ENCODE measurements at places on chromosomes 7 and 10.

GRCh38 chr10:4125776-4126175 lies 340.8 kb upstream of the KLF6 start:
- no peak for DNase-seq

GRCh38 chr10:69377191-69377590 lies 39.5 kb downstream of the TACR2 start:
- no peak for DNase-seq

- DNase-seq = no peak
These were observed 549.4 kb upstream of the C7orf33 start for GRCh38 chr7:148041156-148041555.

DNA sequence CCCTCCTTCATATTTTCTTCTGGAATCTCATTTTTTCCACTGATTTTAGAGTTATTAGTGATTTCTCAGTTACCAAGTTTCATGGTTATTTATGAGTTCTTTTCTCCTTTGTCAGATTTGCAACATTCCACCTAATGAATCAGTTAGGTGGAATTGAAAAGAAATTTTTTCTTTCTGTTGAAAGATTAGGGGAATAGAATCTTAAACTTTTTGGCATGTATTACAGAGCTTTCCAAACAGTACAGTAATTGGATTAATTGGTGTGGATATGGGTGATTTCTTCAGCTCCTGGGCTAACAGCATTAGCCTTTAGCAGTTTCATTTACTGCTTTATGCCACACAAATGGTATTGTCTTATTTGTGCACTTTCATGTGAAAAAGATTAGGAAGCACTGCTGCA lies 17.0 kb downstream of the STAM start:
- DNase-seq = no peak

DNA sequence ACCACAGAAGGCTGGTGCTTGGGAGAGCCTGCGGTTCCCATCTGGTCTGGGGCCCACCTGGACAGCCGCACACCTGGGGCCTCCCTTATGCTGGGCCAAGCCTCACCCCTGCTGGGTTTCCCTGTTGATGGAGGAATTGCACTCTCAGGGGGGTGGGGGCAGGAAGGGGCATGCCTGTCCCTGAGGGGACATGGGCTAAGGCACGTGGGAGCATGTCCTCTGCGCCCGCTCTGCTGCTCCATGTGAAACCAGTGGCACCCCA lies 43.4 kb downstream of the OAT start:
- DNase-seq = no peak

DNA sequence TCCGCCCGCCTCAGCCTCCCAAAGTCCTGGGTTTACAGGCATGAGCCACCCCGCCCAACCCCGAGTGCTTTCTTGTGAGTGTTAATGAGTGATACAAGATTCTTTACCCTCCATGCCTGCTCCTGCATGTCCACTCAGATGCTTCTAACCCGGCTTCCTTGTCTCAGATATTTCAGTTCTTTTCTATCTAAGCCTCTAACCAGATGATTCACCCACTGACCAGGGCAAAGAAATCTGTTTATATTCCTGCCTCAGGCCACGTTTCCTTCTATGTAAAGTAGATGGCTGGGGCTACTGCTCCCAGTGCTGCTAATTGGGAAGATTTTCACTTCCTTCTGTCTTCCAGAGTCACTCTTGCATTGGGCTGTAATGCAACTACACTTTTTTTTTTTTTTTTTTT lies 395.1 kb upstream of the ANKRD30A start:
- DNase-seq = no peak

DNA sequence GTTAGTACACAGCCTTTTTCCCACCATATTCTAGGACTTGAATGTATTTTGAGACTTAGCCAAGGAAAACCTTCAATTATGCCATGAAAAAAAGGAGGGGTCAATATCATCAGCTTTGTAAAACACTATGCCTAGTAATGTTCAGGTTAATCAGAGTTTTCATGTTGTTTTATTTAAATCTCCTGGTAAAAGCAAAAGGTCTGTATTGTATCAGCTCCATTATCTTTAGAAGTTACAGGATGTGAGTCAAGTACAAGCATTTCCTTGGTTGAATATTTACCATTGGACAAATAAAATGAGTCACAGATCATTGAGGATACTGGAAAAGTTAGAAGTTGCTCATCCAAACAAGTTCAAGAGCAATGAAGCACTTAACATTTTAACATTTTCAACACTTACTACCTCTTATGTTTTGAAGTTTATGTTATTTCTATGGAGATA lies 89.9 kb upstream of the CAPZA2 start:
- no peak for DNase-seq

GRCh38 chr10:70458329-70459060 lies 17.0 kb upstream of the NODAL start:
- DNase-seq = peak; percentile 44

- DNase-seq = no peak
These were observed 65.4 kb downstream of the CDK14 start for GRCh38 chr7:90661290-90662151.

- DNase-seq = no peak
These were observed 28.7 kb downstream of the DGKI start for GRCh38 chr7:137818036-137818435.

GRCh38 chr7:148670807-148671206 lies 27.9 kb upstream of the CUL1 start:
- DNase-seq = no peak

DNA sequence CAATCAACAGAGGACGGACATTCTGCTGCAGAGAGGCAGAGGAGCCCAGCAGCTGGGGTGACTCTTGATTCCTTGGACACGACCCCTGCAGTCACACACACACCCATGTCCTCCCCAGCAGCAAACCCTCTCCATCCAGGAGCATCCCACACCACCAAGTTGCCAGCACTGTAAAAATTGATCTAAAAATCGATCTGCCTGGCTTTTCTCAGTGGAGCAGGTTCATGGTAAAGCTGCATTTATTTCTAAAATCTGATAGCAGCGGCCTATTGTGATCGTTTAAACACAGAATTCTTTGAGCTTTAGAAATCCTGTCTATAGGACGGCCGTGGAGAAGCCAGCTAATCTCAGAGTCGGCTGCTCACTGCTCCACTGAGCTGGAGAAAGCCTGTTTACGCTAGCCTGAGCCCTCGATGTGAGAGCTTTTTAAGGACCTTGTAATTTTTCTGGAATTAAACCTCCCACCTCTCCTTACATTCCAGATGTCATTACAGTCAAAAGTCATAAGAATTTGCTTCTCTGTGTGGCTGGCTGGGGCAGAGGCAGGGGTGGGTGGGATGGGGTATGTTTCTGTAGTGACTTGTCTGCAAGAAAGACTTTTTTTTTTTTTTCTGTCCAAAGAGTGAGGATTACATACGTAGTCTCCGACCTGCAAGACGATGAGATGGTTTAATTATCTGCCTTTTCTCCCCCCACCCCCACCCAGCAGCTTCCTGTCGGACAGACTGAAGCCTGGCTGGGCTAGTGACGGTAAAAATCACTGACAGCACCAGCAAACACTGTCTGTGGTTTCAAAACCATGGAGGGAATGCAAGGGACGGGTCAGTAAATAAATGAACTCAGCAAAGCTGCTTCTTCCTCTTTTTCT lies 31.6 kb downstream of the TRIM8 start:
- DNase-seq = no peak

GRCh38 chr7:148589640-148590039 lies 926 bp upstream of the C7orf33 start:
- no peak for DNase-seq

DNA sequence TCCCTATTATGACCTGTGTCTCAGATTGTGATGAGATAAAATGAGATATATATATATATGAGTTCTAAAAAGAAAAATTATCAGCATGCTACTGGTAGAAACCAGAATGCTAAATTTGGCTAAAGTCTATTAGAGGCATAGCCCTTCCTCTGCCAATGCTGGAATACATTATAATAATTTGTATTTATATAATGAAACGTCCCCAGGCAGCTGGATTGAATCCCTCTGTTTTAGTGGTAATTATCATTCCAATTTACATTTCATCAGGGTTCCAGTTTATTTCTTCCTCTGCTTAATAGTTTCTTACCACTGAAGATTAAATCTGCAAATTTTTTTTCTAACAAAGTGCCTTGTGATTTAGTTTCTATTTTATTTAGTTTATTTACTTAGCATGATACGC lies 71.8 kb upstream of the ABI1 start:
- DNase-seq = no peak

DNA sequence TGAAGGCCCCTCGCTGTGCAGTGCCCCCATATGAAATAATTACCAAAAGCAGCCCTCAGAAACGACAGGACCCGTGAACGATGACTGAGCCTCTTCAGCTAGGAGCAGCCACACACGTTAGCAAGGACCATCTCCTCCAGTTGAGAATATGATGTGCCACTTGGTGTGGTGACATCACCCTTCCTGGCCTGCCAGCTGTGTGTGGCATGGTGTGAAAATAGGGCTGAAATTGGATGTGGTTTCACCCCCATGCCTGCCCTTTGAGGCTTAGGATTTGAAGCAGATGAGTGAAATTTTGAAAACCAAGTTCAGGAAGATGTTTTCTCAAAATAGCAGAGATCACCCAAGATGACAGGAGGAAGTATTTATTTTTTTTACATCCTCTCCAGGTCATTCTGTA lies 49.1 kb upstream of the BTBD16 start:
- DNase-seq = no peak

DNA sequence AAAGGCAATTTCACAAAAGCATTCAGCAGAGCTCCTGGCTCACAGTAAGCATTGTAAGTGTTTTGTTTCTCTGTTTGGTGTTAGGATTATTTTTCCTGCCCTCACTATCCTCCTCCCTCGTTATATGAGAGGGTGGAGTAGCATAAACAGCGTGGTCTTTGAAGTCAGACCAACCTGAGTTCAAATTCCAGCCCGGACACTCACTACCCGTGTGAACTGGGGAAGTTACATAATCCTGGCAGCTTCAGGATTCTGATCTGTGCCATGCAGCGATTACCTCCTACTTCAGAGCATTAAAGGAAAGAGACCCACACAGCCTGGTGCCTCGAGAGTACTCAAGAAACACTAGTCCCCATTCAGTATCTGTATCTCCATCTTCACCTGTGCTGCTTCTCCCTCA lies 386.5 kb downstream of the INHBA start:
- no peak for DNase-seq

DNA sequence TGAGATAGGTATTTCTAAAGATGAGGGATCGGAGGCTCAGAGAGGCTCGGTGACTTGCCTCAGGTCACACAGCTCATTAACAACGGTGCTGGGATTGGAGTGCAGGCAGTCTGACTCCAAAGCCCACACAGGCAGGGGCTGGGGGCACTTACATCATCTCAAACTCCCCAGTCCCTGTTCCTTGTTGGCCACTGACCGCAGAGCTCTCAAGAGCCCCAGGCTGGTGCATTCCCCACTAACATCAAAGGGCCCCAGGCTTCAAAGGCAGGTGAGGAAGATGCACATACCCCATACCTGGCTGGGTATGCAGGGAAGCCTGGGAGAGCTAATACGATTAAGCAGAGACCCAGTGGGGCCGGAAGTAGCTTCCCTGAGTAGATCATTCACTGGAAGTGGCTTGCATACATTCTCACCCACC lies 13.7 kb upstream of the NODAL start:
- no peak for DNase-seq

DNA sequence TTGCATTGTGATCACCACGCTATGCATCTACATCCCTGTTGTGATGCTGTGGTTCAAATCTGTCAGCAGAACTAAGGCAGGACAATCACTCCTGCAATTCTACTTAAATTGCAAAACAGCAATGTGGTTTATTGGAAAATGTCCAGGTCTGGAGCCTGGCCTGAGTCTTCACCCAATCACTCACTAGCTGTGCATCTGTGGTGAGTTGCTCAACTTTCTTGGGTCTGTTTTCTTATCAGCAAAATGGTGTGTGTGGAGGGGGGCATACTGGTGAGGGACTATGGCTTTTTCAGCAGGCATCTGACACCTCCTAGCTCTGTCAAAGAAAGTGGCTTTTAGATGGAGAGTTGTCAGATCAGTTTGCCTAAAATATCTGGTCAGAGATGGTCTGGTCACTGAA lies 108.3 kb upstream of the FEZF1 start:
- no peak for DNase-seq

GRCh38 chr7:95144256-95144655 lies 180.1 kb downstream of the PON1 start:
- DNase-seq = no peak

- DNase-seq = no peak
These were observed 396.1 kb upstream of the KLF6 start for GRCh38 chr10:4181081-4181480.

DNA sequence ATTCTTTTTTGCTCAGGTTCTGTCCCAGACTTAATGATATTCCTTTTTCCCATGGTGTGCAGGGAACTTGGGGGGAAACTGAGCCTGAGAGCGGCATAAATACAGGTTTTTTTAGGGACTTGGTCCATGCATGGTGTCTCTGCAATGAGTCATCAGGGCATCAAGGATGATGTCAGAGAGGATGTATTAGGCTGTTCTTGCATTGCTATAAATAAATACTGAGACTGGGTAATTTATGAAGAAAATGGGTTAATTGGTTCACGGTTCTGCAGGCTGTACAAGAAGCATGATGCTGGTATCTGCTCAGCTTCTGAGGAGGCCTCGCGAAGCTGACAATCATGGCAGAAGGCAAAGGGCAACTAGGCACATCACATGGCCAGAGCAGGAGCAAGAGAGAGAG lies 185.4 kb downstream of the RAB11FIP2 start:
- no peak for DNase-seq

DNA sequence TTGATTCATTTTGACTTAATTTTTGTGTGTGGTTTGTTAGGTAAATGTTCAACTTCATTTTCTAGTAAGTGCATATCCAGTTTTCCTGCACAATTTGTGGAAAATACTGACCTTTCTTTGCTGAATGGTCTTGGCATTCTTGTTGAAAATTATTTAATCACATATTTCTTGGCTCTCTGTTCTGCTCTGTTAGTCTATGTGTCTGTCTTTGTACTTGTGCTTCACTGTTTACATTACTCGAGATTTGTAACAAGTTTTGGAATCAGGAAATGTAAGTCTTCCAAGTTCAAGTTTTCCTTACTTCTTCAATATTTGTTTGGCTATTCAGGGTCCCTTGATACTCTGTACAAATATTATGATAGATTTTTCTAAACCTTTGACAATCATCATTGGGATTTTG lies 838.2 kb upstream of the POM121L12 start:
- no peak for DNase-seq
